ENCODE measurements at places on chromosomes 2 and 18.

DNA sequence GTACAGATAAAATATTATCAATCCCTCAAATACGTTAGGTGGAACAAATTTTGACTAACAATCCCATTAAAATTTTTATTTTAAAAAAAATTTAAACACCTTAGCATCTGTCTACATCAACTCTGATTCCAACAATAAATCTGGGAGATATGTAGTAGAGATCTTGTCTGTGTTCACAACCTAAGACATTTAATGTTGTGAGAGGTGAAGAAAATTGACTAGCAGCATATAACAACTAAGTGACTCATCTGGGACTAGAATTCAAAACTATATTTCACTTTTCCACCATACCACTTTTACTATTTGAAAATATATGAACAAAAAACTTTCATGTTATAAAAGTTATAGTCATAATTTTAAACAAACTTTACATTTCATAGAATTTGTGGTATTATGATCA lies 97.9 kb downstream of the ATAD2B start:
- DNase-seq, result no peak

DNA sequence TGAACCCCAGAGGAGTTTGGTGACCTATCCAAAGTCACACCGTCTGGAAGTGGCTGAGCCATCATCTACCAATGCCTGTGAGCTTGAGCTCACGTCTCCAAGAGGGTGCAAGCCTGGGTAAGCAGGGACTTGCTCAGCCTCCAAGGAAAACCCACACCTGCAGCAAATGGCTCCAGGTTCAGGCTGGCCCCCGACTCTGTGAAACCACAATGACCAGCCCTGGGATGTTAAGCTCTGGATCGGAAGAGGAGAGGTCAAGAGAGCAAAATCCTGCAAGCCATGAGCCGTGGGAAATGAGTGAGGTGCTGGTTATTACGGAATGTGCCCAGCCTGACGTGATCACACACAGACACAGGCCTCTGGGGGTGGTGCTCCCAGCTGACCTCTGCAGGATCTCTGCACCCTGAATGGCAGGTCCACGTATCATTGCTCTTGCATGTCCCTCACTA lies 94.1 kb upstream of the OTOS start:
- DNase-seq, result no peak

GRCh38 chr2:169038338-169038757 lies 7.2 kb upstream of the ABCB11 start:
- no peak for DNase-seq

GRCh38 chr2:70743068-70743467 lies 24.9 kb downstream of the ADD2 start:
- no peak for DNase-seq

DNA sequence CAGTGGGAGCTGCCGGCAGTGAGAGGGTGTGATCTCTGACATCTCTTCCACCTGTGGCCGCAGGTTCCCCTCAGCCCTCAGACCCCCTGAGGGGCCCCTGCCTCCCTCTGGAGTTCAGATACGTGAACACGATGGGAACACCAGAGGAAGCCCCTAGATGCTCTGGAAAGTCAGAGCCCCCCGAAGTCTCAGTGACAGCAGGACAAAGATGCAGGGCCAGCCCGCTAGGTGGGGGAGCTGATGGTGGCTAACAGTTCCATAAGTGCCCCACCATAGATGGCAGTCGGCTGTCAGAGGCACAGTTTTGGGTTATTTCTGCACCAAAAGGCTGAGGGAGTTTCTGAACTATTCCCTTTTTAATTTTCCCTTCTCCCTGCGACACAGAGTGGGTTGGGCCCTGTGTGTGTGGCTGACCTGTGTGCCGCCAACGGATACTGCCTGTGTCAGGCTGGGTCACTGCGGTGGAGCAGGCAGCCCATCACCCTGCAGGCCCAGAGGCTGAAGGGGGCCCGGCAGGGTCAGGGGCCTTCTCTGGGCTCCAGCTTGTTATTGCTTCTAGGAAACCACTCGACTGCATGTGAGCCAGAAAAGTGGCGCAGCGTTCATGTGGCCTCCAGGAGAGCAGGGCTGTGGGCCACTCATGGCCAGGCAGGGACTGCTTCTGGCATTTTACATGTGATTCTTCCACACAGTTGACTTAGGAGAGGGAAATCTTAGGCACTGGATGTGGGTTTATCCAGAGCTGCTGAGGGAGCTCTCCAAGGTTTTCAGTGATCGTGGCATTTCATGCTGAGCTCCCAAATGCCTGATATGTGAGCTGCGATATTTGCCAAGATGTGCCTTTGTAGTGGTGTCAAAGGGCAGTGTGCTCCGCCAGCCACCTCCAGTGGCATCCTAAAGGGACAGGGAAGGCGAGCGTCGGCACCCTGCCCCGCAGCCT lies 225.1 kb downstream of the SH3RF3 start:
- no peak for DNase-seq

GRCh38 chr2:215479536-215480240 lies 43.8 kb upstream of the FN1 start:
- DNase-seq, result no peak

GRCh38 chr2:29544031-29544430 lies 377.4 kb downstream of the ALK start:
- no peak for DNase-seq

DNA sequence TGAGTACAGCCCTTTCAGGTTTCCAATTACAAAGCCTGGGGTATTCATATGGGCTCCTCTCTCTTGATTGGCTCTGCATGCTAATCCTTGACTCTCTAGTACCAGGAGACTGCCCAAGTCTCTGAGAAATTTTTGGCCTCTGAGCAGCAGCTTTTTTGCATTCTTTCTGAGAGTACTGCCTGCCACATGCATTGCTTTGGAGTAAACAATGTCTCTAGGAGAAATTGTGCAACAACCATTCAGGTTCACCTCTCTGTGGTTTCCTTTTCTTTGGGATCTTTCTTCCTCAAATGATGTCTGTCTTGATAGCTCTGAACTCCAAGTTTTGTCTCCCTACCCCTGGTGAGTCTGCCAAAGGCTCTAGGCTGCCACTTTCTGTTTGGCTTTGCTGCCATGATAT lies 115.8 kb upstream of the SETBP1 start:
- DNase-seq, result no peak

GRCh38 chr2:11430729-11431128 lies 35.2 kb downstream of the E2F6 start:
- DNase-seq, result no peak

GRCh38 chr2:120526047-120526562 lies 180.2 kb downstream of the INHBB start:
- DNase-seq, result no peak

- no peak for DNase-seq
Measured at GRCh38 chr2:69177785-69178636, 165.0 kb downstream of the ANTXR1 start.

- peak; percentile 56 for DNase-seq
Measured at GRCh38 chr2:237700512-237701032, 73.2 kb downstream of the LRRFIP1 start.

GRCh38 chr2:172095146-172095904 lies 7.4 kb downstream of the DLX2 start:
- no peak for DNase-seq

- DNase-seq, result no peak
Measured at GRCh38 chr2:237878321-237879057, 19.1 kb downstream of the RAMP1 start.

GRCh38 chr2:175057078-175057685 lies 52.0 kb upstream of the CHN1 start:
- no peak for DNase-seq

- no peak for DNase-seq
Measured at GRCh38 chr2:127570282-127571250, 35.1 kb downstream of the MYO7B start.

- no peak for DNase-seq
Measured at GRCh38 chr2:232332940-232333259, 45.7 kb upstream of the ALPP start.

GRCh38 chr2:174878537-174879147 lies 114.4 kb upstream of the CHRNA1 start:
- DNase-seq, result no peak

GRCh38 chr2:179511105-179511789 lies 246.6 kb upstream of the SESTD1 start:
- DNase-seq, result no peak

DNA sequence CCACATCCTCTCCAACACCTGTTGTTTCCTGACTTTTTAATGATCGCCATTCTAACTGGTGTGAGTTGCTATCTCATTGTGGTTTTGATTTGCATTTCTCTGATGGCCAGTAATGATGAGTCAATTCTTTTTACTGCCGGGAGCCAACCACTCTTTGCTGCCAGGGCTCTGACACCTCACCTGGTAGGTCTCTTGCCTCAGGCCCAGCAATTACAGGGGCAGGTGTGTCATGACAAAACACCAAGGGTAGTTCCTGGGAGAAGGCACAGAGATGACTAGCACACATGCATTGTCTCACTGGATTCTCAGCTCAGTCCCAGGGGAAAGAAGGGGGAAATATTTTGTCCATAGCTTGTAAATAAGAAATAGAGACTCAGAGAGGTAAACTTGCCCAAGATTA lies 122.3 kb downstream of the CHST9 start:
- no peak for DNase-seq
